ENCODE measurements at places on chromosomes 2 and 18.
A peak's percentile ranks its signal among the peaks of the same experiment; 100 is the strongest.

GRCh38 chr2:113178891-113179290 lies 5.1 kb downstream of the PSD4 start:
- DNase-seq = no peak

- no peak for DNase-seq
Observed at GRCh38 chr2:194304191-194304590, 1352.8 kb upstream of the SLC39A10 start.

DNA sequence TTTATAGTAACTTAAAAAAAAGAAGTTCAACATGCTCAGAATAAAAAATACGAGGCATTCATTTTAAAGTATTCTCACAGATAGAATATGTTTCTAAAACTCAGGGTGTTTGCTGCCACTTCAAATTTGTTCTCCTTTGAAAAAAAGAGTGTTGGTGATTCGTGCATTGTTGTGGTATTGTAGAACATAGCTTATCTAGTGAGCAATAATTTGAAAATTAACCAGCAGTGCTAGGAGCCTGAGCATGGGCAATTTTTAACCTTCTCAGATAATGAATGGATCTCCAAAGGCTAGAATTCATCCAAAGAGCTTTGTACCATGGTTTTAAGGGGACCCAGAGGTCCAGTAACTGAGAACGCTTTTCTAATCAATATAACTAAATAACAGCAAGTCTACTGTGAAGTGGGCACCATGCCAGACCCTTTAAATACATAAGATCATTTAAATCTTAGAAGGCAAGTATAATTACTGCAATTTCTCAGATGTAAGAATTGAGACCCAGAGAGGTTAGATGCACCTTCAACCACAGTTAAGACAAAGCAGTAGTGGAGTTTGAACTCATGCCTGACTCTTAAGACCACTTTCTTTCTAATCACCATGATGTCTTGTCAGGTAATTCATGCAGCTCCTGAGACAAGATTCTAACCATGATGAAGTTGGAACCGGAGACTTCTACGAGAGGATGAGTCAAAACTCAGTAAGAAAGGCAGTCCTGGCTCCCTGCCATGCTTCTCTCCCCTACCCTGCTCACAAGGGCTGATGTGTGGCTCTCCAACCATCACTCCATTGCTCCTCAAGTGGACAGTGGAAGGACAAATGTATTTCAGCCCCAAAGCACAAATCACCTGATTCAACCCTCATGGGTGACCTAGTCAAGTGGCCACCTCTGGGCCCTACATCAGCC lies 3.4 kb downstream of the CYRIA start:
- no peak for DNase-seq

DNA sequence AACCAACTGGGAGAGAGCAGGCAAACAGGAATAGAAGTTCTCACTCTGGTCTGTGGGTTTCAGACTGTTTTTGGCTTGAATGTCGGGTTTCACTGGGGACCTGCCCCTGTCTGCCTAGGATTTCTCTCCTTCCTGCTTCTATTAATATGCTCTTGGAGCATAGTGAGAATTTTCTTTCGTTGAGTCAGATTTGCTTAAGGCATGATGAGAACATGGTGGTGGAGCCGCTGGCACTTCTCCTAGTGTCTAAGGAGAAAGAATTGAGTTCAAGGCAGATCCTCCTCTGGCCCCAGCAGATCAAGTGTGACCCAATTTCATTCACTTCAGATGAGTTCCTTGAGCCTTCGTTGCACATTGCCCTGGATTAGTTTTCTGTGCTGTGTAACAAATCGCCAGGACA lies 103.9 kb upstream of the HS6ST1 start:
- DNase-seq = no peak

DNA sequence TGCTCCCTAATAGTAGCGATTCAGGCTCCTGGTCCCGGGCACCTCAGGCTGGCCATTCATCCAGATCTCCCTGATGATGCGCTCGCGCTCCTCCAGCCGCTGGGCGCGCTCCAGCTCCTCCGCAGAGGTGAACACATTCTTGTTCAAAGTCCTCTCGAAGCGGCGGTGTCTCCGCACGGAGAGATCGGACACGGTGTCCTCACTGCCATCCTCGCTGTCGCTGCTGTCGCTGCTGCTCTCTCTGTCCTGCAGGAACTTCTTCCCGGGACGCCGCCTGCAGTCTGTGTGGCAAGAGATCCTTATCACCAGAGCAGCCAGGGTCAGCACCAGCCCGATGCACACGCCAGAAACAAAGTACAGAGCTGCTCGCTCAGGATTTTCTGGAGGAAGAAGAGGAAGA lies 67.5 kb downstream of the EVA1A start:
- DNase-seq = no peak

- no peak for DNase-seq
Observed at GRCh38 chr2:58731488-58731869, 490.4 kb upstream of the FANCL start.

DNA sequence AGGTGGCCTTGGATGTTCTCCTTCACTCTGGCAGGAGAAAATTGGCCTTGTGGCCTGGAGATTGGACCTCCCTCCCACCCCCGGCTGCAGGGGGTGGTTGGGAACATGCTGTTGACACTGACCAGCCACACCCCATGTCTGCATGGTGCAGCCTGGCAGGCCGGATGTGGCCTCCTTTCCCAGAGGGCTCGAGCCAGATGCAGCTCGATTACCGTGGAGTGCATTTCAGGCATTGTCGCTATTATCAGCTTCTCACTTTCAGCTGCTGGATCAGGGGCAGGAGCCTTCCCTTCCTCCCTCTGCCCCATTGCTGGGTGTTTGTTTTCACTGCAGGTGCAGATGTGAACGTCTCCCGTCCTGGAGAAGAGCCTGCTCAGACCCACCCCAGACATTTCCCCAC lies 211.0 kb upstream of the SIX2 start:
- DNase-seq = no peak

GRCh38 chr2:164363646-164364045 lies 257.6 kb downstream of the GRB14 start:
- DNase-seq = no peak

- DNase-seq = no peak
Observed at GRCh38 chr2:98768384-98769113, 37.6 kb upstream of the MGAT4A start.

GRCh38 chr18:22219568-22220355 lies 50.4 kb downstream of the GATA6 start:
- DNase-seq = peak; percentile 8

- no peak for DNase-seq
Observed at GRCh38 chr18:63253014-63253413, 66.6 kb downstream of the BCL2 start.

DNA sequence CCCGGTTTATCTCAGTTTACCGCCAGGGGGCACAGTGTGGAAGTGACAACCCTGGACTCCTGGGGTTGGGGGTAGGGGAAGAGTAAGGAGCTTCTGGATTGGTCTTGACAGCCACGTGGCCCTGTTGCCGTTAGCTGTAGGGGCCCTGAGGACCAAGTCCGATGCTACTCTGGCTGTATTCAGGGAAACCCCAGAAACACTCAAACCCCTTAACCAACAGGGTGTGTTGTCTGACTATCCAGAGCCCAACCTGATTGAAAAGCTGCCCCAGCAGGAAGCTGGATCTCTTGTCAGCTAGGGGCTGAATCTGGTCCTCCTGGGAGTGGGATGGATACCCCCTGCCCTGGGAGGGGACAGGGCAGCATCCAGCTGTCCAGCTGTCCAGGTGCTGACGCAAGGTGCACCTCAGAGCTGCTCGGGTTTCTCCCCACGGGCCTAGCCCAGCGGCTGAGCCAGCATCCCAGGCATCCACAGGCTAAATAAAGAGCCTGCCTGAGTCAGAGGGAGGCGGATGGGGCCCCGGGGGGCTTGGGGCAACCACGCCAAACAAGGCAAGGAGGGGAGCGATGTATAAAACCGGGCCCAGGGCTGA lies 3.1 kb upstream of the GMPPA start:
- DNase-seq = peak; percentile 56

- DNase-seq = no peak
Observed at GRCh38 chr2:132902626-132903025, 232.6 kb upstream of the LYPD1 start.

DNA sequence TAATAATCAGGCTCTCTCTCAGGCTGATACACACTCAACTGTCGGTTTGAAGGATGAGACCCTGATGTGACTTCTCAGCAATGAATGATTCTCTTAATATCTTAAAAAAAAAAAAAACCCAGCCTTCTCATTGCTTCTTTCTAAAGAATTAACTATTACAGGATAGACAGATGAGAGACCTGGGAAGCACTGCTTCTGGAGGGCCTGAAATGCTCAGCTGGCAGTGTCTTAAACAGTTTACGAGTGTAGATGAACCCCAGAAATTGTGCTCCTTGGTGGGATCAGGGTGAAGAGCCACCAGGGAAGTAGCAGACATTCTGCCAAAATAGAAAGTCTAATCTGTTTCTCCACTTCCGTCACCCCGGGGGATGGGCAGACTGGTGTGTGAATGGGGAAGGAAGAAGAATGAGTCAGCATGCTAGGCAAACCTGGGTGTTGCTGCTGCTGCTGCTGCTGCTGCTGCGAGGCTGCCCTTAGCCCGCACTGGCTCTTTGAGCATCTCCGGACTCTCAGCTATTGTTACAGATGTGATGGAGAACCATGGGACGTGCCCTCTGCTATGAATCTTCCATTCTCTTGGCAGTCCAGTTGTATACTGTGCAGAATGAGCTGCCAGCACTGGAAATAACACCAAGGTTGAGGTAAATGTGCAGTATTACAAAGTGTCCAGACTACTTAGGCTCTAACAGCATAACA lies 158.4 kb downstream of the SETBP1 start:
- DNase-seq = peak; percentile 80

GRCh38 chr2:61775956-61776570 lies 77.8 kb downstream of the FAM161A start:
- no peak for DNase-seq

DNA sequence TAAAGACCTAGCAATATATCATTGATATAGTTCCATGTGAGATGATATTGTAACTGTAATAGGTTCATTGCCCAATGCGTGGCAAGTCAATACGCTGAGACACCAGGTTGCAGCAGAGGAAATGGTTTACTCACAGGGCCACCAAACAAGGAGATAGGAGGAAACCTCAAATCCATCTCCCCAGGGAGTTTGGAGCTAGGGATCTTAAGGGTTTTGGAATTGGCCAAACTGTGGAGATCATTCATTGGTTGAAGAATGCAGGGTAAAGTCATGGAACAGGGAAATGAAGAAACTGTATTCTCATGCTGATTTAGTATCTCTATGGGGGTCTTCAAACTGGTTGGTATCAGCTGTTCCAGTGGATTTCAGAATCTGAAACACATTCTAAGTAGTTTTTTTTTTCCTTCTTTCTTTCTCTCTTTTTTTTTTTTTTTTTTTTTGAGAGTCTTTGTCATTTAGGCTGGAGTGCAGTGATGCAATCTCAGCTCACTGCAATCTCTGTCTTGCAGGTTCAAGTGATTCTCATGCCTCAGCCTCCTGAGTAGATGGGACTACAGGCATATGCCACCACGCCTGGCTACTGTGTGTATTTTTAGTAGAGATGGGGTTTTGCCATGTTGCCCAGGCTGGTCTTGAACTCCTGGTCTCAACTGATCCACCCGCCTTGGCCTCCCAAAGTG lies 30.7 kb upstream of the PPM1B start:
- DNase-seq = no peak

- DNase-seq = peak; percentile 40
Observed at GRCh38 chr2:85647823-85648526, 20.0 kb downstream of the SFTPB start.

GRCh38 chr2:19123556-19123955 lies 234.9 kb downstream of the OSR1 start:
- DNase-seq = no peak

DNA sequence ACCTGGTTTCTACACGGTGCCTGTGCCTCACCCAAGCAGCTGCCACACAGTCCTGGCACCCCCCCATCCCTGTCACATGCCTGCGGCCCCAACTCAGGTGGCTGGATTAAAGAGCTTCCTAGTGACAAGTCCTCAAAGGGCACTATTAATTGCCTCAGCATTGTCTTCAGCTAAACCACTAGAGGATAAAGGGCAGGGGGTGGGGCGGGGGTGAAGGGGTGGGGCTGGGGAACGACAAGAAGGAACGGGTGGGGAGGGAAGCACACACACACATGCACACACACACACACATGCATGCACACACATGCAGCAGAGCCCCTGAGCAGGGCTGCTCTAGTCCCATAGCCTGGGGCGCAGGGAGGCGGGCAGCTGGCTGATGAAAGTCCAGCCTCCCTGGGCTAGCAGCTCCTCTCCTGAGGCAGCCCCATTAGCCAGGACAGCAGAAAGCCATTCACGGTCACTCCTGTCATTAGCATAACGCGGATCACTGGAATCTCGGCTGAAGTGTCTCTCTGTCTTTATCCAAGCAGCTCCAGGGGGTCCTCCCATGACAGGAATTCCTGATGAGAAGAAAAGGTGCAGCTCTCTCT lies 7.4 kb upstream of the TEX261 start:
- no peak for DNase-seq

DNA sequence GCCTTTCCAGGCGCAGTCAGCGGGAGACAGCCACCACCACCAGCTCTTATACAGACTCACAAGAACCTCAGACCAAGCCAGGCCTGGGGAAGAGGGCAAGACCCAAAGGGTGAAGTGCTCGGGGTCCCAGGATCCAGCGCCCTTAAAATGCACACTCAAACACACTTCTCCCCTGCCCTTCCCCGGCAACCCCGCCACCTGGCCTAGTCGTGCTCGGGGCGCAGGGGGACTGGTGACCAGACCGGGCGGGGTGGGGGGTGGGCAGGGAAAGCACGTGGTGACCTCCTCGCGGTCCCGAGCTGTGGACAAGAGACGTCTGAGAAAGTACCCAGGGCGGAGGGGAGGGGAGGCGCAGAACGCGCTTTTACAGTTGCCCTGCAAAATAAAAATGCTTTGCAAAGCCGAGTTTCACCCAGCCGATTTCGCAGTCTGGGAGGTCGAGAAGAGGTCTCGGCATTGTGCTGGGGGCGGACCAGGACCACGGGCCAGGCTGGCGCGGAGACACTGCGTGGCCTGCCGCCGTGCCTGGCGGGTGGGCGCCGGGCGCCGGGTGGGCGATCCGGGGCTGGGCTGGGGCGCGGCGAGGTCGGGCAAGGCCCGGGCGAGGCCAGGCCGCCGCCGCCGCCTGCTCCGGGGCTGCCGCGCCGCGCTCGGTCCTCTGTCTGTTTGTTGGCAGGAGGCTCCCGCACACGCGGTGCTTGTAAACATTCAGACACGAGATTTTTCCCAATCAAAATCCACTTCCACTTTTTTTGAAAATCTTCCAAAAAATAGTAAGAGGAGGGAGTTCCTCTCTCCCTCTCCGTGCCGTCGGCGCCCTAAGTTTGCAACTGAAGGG lies 2.0 kb downstream of the BCL11A start:
- no peak for DNase-seq

DNA sequence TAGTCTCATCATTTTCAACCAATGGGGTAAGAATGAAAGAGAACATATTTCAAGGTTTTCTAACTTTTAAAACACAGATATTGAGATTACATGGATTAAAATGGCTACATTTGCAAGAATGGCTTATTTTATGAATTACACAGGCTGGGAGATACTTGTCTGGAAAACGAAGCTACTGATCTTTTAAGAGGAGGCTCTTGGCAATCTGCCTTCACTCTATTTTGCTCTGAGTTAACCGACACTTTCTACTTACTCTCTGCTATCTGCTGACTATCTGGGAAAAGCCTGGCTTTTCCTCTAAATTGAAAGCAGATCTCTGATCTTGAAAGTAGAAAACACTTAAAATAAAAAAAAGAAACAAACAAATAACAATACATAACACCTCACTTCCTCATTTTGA lies 325.4 kb upstream of the LINC00305 start:
- DNase-seq = no peak
